Breast epithelium (tissue), 4 donors: ENCODE measurements at places on chromosomes 16 and 17. TPM values are rescaled to one million over a fixed set of nuclear protein-coding genes. Genes with fewer than 3 reads are reported as not detected.

Gene GP1BA
- total RNA-seq = not detected

GRCh38 chr17:29007860-29008455 is 2.1 kb upstream of the SEZ6 start:
- no peaks in the 10 kb centered on the region for H3K36me3 ChIP-seq
- no peaks in the 10 kb centered on the region for H3K4me1 ChIP-seq
- no peak for DNase-seq
- no peak overlapping the region for H3K4me3 ChIP-seq
- H3K27me3 ChIP-seq = peaks cover 58% of the 10 kb centered on the region
- no peak overlapping the region for H3K27ac ChIP-seq

DNA sequence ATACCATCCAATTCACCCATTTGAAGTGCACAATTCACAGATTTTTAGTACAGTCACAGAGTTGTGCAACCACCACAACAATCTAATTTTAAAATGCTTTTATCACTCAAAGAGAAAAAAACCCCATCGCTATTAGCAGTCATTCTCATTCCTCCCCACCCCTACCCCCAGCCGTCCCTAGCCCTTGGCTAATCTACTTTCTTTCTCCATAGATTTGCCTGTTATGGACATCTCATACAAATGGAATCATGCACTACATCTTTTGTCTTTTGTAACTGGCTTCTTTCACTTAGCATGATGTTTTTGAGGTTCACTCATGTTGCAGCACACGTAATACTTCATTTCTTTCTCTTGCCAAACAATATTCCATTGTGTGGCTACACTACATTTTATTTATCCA is 20.4 kb downstream of the LYRM9 start:
- H3K36me3 ChIP-seq = no peaks in the 10 kb centered on the region
- no peaks in the 10 kb centered on the region for H3K4me1 ChIP-seq
- no peak overlapping the region for H3K27ac ChIP-seq
- H3K4me3 ChIP-seq = no peak overlapping the region

DNA sequence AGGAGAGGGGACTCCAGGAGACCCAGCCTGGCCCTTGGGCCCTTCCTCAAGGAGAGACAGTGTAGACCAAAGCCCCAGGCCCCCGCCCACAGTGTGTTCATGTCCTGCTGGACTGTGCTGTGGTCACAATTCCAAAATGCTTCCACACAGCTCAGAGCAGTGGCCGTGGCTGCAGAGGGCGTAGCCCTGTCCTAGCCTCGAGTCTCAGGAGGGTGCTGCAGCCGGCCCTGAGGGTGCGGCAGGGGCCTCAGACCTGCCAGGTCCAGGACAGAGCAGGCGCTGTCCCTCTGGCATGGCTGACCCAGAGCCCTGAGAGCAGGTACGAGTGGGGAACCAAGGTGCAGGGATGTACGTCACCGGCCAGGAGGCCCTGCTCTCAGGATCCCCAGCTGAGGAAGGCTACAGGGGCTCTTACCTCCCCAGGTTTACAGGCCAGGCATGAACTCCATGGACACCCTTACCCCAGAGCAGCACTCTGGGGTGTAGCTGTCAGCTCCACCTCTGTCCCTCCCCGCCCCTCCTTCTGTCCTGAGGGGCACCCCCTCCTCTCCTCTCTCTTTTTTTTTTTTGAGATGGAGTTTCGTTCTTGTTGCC is 7.3 kb downstream of the DBNDD1 start:
- H3K36me3 ChIP-seq = no peaks in the 10 kb centered on the region
- no peak overlapping the region for H3K4me3 ChIP-seq
- no peaks in the 10 kb centered on the region for H3K27me3 ChIP-seq
- no peak for DNase-seq
- H3K4me1 ChIP-seq = no peaks in the 10 kb centered on the region

Gene ARMC7
- 6.7 TPM for total RNA-seq

- no peak overlapping the region for H3K4me3 ChIP-seq
- no peaks in the 10 kb centered on the region for H3K4me1 ChIP-seq
- no peak for DNase-seq
These were observed 51.9 kb downstream of the SLFN5 start for GRCh38 chr17:35294756-35295155.

DNA sequence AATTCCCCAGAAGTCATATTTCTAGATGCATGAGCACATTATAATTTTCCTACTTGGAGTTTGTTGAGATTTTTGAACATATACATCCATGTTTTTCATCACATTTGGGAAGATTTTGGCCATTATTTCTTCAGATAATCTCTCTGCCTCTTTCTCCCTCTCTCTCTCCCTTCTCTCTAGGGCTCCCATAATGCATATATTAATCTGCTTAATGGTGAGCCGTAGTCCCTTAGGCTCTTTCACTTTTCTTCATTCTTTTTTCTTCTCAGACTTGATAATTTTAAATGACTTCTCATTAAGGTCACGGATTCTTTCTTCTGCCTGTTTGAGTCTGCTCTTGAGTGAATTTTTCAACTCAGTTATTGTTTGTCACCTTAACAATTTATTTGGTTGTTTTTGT is 101.5 kb downstream of the IRX3 start:
- no peaks in the 10 kb centered on the region for H3K27me3 ChIP-seq
- H3K27ac ChIP-seq = no peak overlapping the region
- DNase-seq = no peak
- H3K4me3 ChIP-seq = no peak overlapping the region
- H3K36me3 ChIP-seq = no peaks in the 10 kb centered on the region

DNA sequence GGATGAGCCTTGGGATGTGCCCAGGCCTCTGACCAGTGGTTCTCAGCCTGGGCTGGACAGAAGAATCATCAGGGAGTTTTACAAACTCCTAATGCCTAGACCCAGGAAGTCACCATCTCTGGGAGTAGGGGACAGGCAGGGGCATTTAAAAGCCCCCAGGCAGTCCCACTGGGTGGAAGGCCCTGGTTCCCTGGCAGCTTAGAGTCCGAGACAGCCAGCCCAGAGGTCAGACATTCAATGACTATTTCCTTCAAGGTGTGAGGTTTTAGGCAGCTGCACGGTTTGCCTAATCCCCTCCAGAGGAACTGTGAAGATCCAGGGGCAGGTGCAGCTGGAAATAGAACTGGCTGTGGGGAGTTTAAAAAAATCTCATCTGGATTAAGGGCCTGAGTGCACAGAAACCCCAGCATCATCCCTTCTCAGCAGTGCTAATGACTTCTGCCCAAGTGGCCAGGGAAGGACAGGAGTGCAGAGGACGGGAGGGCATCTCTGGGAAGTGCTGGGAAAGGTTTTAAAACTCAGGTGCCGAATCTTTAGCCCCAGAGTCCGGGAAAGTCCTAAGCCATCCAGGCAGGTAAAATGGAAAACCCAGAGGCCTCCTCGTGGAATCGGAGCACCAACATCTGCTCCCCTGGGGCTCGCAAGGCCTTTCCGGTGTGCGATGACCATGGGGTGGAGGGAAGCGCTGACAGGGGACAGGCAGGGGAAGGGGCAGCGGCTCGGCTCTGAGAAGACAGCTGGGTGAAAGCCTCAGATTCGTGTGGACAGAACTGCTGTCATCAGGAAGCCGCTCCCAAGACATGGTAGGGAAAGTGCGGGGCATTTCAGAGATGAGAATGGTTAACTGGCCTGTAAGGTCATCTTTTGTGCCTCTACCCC is 1.5 kb upstream of the LGALS3BP start:
- H3K4me3 ChIP-seq = no peak overlapping the region
- no peak overlapping the region for H3K27ac ChIP-seq
- H3K36me3 ChIP-seq = no peaks in the 10 kb centered on the region
- no peaks in the 10 kb centered on the region for H3K27me3 ChIP-seq
- peaks cover 29% of the 10 kb centered on the region for H3K4me1 ChIP-seq
